ENCODE measurements at places on chromosomes 6 and 20. TPM values are rescaled to one million over a fixed set of nuclear protein-coding genes. Genes with fewer than 3 reads are reported as not detected.
A peak's percentile ranks its signal among the peaks of the same experiment; 100 is the strongest.

DNA sequence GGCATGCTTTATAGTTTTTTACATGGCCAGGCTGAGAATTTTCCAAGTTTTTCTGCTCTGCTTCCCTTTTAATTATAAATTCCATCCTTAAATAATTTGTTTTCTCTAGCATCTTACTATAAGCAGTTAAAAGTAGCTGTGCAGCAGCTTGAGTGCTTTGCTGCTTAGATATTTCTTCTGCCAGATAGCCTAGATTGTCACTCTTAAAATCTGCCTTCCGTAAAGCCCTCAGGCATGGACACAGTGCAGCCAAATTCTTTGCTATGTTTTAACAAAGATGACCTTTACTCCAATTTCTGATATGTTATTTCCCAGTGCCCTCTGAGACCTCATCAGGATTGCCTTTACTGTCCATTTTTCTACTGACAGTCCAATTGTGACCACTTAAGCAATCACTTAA is 92.6 kb upstream of the SGK1 start:
- no peak for DNase-seq

- DNase-seq: no peak
Measured at GRCh38 chr20:1831096-1831495, 64.1 kb upstream of the SIRPA start.

GRCh38 chr20:45098103-45098773 is 2.7 kb downstream of the KCNS1 start:
- DNase-seq: peak; percentile 91

The ACAT2 gene
- total RNA-seq: 108 TPM

Data from GM23338 (cell line).